Suppressor macrophage (primary cell): ENCODE measurements at places on chromosomes 7 and 10.

GRCh38 chr7:25262586-25262985, 34.3 kb upstream of the NPVF start:
- DNase-seq: no peak

DNA sequence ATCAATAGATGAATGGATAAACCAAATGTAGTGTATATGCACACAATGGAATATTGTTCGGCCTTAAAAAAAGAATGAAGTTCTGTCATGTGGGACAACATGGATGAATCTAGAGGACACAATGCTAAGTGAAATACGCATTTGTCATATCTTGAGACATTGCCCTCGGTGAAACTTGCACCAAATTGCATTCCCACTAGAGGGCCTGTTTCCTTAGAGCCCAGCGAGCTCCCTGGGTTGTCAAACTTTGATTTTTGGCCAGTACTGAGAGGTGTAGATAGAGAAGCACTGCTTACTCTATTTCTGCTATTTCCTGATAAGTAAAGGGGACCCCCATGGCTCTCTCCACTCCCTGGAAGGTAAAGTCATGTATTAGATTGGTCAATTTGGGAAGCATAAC, 157.1 kb downstream of the GPAM start:
- no peak for DNase-seq

GRCh38 chr10:43806831-43807640, 158.4 kb upstream of the ZNF32 start:
- DNase-seq: no peak

DNA sequence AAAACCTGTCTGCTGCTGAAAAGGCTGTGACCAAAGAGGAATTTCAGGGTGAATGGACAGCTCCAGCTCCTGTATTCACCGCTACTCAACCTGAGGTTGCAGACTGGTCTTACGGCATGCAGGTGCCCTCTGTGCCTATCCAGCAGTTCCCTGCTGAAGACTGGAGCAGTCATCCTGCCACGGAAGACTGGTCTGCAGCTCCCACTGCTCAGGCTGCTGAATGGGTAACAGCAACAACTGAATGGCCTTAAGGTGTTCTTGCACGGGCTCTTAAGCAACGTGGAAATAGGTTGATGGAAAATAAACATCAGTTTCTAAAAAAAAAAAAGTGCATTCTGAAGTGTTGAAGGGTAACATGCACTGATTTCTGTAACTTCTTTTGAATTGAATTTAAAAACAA, 82.3 kb downstream of the DAGLB start:
- no peak for DNase-seq

DNA sequence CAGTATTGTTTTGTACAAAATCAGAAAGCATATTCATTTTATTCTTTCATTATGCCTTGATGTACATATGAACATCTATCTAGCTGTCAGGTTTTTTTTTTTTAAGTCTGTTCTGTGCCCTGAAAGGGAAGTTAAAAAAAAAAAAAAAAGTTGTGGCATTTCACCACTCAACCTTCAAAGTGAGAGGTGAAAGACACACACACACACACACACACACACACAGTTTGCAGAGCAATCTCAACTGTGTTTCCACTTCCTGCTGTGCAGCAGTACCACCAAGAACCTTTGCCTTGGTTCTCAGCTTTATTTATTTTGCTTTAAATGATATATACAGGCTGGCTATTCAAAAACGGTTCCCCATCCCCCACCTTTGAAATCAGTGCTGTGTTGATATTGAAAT, 955.6 kb downstream of the GATA3 start:
- no peak for DNase-seq
